ENCODE measurements at places on chromosomes 1 and 21.

- no peak for DNase-seq
Observed at GRCh38 chr1:18950401-18951026, 6.0 kb downstream of the IFFO2 start.

DNA sequence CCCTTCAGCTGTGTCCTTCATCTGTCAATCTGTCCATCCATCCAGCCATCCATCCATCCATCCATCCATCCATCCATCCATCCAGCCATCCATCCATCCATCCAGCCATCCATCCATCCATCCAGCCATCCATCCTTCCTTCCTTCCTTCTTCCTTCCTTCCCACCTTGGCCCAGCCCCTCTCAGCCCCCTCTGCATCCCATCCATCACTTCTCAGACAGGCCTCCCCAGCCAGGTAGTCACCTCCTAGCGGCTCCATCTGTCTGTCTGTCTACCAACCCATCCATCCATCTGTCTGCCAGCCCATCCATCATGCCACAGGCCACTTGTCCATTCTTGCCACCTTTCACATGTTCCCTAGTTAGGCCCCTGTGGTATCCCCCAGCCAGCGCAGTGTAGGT is 10.2 kb upstream of the EPHA2 start:
- no peak for DNase-seq

DNA sequence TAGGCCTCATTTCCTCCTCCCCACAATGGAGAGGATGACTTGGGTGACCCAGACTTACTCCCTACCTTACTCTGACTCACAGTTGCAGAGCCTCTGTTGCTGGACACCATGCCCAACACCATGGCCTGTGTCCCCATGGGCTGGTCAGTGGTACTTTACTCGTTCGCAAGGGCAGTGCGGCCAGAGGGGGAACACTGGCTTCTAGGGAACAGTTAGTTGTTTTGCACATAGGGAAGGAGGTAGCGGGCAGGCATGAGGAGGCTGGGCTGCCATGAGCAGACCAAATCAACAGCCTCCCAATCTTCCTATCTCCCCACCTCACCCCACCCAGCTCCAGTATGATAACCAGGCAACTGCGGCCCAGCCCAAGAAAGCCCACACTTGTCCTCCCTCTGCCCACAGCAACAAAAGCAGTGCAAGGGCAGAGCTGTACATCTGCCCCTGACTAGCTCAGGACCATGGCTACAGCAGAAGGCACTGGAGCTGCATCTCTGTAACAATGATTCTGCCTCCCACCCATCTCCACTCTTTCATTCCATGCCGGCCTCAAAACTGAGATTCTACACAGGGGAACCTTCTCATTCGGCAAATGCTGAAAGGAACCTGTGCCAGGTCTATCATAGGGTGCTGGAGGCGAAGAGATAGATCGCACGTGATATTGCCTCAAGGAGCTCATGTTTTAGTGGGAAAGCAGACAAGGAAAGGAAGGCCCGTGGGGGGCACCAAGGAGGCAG is 18.6 kb downstream of the TAL1 start:
- DNase-seq: no peak

DNA sequence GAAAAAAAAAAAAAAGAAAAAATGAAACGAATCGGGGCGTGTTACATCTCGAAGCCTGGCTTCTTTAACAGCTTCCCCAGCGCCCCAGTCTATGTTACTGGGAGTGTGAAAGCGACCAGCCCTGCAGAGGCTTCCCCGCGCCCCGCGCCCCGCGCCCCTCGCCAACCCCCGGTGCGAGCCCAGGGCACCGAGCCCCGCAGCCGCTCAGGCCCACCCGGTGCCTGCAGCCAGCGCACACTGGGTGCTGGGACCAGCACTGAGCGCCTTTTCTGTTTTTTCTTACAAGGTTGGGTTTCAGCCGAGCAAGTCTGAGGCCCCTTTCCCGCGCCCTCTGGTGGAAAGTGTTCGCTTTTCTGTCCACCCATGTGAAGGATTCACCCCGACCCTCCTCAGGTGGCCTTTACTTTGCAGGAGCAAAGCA is 42.1 kb upstream of the ZNF496 start:
- peak; percentile 44 for DNase-seq

- no peak for DNase-seq
Observed at GRCh38 chr1:66364578-66365391, 169.2 kb upstream of the SGIP1 start.

GRCh38 chr1:44571712-44572571 is 102.3 kb downstream of the TMEM53 start:
- DNase-seq: no peak

DNA sequence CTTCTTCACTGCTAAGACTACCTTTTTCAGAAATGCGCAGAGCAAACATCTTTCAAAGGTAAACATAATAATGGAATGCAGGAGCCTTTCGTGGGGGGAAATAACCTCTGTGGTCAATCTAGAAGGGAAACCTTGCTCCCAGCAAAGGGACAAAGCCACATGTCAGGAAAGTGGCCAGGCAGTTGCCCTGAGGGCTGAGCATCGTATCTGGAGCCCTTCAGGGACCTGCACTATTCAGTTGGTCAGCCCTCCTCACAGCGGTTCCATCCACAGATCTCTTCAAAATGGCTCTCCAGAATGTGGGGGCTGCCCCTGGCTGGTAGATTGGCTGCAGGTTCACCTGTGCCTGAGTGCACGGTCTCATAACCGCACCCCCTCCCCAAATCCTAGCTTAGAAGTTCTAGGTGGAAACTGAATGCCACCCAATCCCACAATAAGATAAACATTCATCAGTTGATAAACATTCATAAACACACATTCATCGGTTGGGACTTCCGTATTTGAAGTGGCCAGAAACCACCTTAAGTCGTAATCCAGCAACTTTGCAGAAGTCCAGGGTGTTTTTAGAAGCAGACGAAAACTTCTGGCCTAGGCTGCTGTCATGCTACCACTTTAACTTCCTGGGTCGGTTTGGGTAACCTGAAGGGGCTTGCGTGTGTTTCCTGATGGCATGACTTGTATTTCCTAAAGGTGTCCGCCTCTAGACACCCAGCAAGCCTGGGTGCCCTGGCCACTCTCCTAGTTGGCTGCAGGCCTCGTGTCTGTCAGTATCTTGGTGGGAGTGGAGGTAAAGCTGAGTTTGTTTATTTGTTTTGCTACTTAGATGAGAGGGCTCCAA is 50.5 kb downstream of the RASSF5 start:
- no peak for DNase-seq

DNA sequence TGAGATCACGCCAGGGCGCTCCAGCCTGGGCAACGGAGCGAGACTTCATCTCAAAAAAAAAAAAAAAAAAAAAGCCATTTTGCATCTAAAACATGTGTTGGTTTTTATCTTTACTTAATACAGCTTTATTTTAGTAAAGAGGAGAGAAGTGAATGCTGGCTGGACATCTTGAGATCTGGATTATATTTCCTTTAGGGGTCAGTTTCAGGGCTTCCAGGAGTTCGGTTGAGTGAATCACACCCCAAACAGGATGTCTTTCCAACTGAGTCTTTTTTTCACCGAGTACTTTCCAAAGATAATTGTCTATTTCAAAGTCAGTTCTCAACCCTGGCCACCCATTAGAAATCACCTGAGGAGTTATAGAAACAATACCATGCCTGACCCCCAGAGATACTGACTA is 16.6 kb upstream of the IPP start:
- no peak for DNase-seq

DNA sequence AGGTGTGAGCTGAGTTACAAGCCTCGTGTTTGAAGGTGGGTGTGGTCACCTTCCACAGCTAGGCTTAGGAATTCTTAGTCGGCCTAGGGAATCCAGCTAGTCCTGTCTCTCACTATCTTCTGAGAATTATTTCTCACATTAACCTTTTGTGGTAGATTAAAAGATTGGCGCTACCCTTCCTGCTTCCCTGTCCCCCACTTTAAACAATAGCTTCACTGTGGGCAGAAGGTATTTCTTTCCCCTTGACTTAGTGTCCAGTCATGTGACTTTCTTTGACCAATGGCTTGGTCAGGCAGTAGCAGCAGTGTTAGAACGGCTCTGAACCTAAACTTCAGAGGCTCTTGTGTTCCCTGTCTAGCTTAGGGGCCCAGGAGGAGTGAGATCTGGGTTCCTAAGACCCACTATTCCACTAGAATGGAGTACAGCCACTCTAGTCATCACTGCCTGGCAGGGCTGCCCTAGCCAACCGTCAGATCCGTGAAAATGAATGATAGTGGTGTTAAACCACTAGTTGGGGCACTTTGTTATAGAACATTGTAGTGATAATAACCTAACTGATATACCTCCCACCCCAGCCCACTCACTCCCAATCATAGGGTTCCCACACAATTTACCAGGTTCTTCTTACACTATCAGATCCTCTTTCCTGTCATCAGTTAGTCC is 13.9 kb upstream of the C1orf141 start:
- no peak for DNase-seq

DNA sequence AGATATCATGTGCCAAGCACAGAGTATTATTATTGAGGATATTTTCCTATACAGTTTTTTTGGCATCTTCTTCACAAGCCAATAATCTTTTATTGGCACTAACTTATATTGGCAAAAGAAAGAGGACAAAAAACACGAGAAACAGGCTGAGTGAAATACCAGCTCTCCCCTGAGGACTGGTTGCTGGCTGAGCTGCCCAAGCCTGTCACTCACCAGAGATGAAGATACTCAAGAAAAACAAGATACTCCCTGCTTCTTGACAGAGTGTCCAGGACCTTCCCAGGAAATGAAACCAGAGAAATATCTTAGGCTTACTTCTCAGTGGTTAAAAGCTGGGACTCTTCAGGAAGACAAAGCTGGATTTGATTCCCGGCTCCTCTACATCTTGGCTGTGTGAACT is 35.9 kb upstream of the ATP1B1 start:
- DNase-seq: no peak

- DNase-seq: no peak
Observed at GRCh38 chr1:53083636-53084588, 21.9 kb downstream of the PODN start.

DNA sequence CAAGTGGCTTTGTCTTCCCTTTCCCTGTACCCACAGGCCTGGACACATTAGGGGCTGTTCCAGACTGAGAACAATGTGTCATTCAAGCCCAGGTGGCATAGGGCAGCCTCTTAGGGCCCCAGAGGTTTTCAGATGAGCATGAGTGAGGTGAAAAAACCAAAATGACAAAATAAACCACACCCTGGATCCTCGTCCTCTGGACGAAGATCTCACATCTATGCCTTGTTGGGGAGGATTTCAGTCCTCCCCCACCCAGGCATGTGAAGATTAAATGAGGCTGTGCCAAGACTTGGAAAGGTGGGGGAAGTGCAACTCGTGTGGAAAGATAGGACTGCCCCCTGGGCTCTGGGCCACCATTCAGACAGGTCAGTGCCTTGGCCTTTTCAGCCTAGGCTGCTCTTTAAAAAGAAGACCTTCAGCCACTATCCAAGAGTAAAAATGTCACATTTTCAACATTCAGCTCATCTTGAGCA is 32.8 kb upstream of the IL19 start:
- no peak for DNase-seq

DNA sequence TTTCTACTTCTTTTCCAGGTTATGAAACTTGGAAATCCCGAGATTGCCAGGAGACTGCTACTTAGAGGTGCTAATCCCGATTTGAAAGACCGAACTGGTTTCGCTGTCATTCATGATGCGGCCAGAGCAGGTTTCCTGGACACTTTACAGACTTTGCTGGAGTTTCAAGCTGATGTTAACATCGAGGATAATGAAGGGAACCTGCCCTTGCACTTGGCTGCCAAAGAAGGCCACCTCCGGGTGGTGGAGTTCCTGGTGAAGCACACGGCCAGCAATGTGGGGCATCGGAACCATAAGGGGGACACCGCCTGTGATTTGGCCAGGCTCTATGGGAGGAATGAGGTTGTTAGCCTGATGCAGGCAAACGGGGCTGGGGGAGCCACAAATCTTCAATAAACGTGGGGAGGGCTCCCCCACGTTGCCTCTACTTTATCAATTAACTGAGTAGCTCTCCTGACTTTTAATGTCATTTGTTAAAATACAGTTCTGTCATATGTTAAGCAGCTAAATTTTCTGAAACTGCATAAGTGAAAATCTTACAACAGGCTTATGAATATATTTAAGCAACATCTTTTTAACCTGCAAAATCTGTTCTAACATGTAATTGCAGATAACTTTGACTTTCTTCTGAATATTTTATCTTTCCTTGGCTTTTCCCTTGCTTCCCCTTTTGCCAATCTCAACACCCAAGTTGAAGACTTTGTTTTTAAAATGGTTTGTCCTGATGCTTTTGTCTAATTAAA is 4.0 kb downstream of the CDKN2C start:
- no peak for DNase-seq

GRCh38 chr1:84936116-84936810 is 43.3 kb upstream of the LPAR3 start:
- DNase-seq: no peak

DNA sequence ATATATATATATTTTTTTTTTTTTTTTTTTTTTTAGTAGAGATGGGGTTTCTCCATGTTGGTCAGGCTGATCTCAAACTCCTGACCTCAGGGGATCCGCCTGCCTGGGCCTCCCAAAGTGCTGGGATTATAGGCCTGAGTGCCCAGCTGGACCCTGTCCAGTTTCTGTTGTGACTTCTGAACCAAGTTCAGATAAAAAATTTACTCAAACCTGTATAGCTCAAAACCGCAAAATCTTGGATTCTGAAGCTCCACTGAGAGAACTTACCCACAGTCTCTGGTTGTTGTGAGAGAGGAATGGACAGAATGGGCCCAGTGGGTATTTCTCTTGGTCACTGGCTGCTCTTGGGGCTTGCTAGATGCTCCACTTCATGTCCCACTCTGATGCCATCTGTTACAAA is 76.4 kb downstream of the HS2ST1 start:
- no peak for DNase-seq

DNA sequence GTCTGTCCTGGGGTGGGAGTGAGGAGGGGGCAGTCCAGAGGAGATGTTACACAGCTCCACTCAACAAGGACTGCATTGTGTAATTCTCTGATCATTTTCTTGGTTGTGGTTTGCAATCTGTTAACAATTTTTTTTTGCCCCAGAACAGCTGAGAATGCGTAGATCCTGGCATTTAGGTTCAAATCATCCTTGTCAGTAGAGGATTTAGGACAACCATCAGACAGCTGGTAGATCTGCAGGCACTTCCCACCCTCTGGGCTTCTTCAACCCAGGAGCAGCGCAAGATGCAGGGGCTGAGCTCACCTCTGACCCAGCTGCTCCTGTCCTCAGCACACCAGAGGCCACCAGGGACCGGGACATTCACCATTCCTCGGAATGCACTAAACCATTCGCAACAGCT is 13.5 kb downstream of the BCAR3 start:
- no peak for DNase-seq

DNA sequence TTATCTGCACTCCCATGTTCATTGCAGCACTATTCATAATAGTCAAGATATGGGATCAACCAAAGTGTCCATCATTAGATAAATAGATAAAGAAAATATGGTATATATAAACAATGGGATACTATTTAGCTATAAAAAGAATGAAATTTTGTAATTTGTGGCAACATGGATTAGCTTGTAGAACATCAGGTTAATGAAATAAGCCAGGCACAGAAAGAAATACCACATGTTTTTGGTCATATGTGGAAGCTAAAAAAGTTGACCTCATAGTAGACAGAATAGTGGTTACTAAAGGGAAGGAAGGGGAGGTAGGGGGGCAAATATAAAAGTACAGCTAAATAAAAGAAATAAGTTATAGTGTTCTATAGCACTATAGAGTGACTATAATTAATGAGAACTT is 68.5 kb downstream of the SCMH1 start:
- no peak for DNase-seq

Measured in omental fat pad (tissue), 4 donors.